Activated T-helper 1 cell treated with anti-CD3 and anti-CD28 coated beads, Interleukin-12 subunit alpha, Interleukin-12 subunit beta, Interleukin-2, Interleukin-4 antibody, amounts not matched to agents 30 ng/mL and 10 ng/mL and 1 ng/mL, durations not matched to agents 14 hours and 24 hours and 36 hours (primary cell): ENCODE measurements at places on chromosomes 16 and 17. TPM values are rescaled to one million over a fixed set of nuclear protein-coding genes. Genes with fewer than 3 reads are reported as not detected.
A peak's percentile ranks its signal among the peaks of the same experiment; 100 is the strongest.

Gene TP53TG3C
- total RNA-seq, result not detected in 2 replicates

Gene CEP295NL
- total RNA-seq, result not detected in 2 replicates

GRCh38 chr17:82884341-82884969 is 44.6 kb upstream of the ZNF750 start:
- H3K27ac ChIP-seq, result peak overlapping the region; percentile 94
- H3K36me3 ChIP-seq, result peaks cover 18% of the 10 kb centered on the region
- H3K4me3 ChIP-seq, result peak overlapping the region; percentile 79
- DNase-seq, result no peak
- peaks cover 68% of the 10 kb centered on the region for H3K4me1 ChIP-seq
- H3K27me3 ChIP-seq, result no peaks in the 10 kb centered on the region

Gene SLC5A10
- not detected in 2 replicates for total RNA-seq

- H3K27me3 ChIP-seq, result no peaks in the 10 kb centered on the region
- H3K27ac ChIP-seq, result no peak overlapping the region
- DNase-seq, result no peak
- no peaks in the 10 kb centered on the region for H3K36me3 ChIP-seq
- H3K4me1 ChIP-seq, result no peaks in the 10 kb centered on the region
Observed at GRCh38 chr16:6446370-6446769, 886.3 kb upstream of the RBFOX1 start.

Gene APOH
- total RNA-seq, result not detected in 2 replicates

DNA sequence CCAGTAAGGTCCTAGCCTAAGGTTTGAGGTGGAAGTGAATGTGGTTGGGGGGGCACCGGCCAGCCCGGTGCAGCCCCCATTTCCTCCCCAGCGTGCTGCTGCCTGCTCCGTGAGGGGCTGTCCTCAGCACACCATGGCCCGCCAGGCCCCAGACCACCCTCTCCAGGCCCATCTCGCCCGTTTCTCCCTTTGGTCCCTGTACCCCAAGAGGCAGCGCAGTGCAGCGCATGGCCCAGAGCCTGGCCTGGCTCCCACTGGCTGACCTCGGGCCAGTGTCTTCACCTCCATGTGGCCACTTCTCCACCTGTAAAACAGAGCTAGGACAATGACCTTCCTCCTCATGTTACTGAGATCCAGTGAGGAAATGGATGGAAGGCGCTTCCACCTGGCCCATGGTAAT is 170.0 kb upstream of the GSE1 start:
- H3K4me3 ChIP-seq, result no peak overlapping the region
- no peak overlapping the region for H3K27ac ChIP-seq

Gene KIF2B
- total RNA-seq, result not detected in 2 replicates

DNA sequence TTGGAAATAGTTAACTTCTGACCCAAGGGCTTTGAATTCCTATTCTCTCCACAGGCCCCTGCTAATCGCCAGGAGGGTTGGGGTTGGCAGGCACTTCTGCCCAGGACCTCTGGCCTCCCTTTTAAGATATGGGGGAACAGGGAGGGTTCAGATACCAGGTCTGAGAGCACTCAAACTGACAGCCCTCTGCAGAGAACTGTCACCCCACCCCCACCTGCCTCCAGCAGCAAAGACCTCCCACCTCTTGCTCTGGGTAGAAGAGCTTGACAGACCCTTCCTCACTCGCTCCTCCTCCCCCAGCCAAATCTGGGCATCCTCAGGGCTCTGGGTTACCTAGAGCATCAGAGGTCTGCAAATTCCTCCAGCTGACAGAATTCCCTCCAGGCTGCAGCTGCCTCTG is 11.6 kb downstream of the CDH3 start:
- H3K4me3 ChIP-seq, result no peak overlapping the region
- DNase-seq, result no peak
- H3K4me1 ChIP-seq, result no peaks in the 10 kb centered on the region

Gene PRDM7
- total RNA-seq, result not detected in 2 replicates

Gene SLC16A3
- 111 and 115 TPM in 2 replicates for total RNA-seq

Gene CCL18
- total RNA-seq, result not detected in 2 replicates
